Inflammatory macrophage (primary cell): ENCODE measurements at places on chromosomes 16 and 17.

DNA sequence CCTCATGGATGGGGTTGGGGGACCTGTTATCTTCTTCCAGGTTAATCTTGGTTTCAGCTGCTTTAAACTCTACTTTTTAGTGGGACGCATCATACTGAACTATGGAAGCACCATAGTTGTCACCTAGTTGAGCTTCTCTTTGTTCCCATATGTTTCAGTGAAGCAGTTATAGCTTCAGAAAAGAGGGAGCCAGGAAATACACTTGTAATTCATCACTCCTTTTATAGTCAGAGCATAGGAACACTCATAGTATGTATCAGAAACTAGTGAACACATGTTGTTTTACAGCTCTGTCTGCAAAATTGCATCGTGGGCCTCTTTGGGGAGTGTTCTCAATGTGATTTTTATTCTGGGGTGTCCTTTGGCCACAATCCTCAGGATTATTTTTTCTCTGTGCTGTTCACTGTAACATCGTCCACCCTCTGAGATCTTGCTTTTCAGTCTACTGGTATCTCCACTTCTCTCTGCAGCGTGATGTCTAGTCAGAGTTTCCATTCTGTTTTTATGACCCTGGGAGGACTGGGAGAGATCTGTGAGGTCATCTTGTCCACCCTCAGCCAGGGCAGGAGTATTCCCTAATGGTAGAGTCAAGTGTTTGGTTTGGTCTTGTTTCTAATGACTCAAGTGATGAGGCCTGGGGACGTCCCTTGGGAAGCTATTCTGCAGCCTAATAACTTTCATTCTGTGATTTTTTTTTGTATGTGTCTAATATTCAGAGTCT, 585.4 kb downstream of the WWOX start:
- no peak for DNase-seq

DNA sequence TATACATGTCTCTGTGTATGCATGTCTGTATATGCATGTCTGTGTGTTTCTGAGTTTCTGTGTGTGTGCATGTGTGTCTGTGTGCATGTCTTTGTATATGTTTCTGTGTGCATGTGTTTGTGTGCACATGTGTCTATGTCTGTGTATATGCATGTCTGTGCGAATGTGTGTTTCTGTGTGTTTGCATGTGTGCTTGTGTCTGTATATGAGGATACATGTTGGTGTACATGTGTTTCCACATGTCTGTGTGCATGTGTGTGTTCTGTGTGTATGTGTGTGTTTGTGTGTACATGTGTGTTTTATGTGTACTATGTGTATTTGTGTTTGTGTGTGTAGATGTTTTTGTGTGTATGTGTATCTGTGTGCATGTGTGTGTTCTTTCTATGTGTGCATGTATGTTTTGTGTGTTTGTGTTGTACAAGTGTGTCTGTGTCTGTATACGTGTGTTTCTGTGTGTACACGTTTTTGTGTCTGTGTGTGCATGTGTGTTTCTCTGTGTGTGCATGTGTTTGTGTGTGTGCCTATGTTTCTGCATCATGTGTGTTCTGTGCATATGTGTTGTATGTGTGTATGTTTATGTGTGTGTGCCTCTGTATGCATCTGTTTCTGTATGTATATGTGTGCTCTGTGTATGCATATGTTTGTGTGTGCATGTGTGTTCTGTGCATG, 8.9 kb upstream of the RAB37 start:
- no peak for DNase-seq

- peak; percentile 3 for DNase-seq
Observed at GRCh38 chr16:68539711-68540239, 684 bp downstream of the ZFP90 start.

DNA sequence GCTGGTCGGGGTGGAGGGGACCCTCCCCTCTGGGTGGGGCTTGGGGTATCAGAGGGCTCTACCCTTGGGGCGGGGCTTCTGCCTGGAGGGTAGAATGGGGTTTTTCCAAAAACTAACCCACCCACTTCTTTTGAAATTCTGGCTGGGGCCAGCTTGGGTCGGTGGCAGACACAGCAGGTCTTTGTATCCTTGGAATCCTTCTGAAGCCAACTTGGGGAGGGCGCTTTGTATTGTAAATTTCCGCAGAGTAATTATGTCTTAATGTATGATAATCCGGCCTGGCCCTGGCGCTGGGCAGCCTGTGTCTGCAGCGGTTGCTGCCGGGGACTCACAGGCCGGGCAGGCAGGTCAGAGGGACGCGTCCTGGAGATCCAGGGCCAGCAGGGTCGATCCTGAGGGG, 33.9 kb upstream of the GSE1 start:
- no peak for DNase-seq

DNA sequence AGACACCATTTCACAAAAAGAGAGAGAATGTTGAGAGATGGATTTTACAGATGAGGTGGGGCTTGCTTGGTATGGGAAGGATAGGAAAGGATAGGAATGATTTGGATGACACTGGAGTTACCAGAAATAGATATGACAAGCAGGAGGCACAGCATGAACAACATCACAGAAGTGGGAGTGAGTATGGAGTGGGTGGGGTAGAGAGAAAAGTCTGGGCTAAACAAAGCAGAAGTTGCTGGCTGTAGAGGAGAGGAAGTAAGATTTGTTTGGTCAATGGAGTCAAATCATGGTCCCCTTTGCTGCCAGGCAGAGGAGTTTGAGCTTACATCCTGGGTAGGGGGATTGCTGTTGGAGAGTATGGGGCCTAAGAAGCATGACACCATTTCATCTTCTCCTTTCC, 101.7 kb downstream of the VAT1L start:
- peak; percentile 69 for DNase-seq

DNA sequence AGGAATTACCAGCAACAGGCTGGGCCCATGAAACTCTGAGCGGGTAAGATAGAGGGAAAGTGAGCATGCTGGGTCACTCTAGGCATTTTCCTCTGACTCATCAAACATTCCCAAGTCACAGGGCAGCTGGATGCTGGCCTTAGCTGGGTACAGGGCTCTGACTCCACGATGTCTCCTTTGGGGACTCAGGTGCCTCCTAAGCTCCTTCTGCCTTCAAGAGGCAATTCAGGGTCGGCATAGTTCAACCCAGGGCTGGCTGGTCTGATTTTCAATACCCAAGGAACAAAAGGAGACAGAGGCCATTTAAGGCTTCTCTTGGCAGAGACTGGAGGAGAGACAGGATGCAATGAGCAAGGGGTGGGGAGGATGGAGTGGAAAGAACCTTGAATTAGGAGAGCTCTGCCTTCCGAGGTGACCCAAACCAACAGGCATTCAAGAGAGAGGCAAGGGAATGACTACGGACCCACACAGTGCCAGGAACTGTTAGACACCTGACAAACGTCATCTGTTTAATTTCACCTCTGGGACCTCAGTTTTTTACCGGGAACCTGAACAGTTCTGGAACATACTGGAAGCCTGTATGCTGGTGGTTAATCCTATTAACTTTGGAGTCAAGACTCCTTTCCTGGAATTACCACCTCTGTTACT, 910 bp downstream of the WBP2 start:
- DNase-seq: no peak

GRCh38 chr16:83200005-83200779, 573.4 kb downstream of the CDH13 start:
- no peak for DNase-seq

GRCh38 chr16:81165411-81166097, 69.4 kb upstream of the GCSH start:
- DNase-seq: no peak

- no peak for DNase-seq
Observed at GRCh38 chr17:64343071-64343774, 47.4 kb downstream of the PECAM1 start.

DNA sequence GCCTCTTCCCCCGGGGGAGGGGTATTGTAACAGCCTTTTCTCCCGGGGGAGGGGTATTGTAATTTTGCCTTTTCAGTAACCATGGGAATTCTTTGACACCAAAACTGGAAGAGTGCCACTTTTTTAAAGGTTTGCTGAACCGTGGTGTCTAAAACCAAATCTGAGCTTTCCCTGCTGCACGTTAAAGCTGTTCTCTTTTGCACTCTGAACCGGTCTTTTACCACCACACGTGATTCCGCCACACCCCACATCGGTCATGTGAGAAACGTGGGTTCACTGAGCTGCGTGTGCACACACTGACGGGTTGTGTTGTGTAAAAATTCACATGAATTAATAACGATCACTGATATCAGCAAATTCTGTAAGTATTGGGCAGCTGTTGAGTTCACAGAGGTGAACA, 9.2 kb upstream of the ACSF3 start:
- no peak for DNase-seq

GRCh38 chr16:24117680-24118079, 138.5 kb upstream of the CACNG3 start:
- no peak for DNase-seq

DNA sequence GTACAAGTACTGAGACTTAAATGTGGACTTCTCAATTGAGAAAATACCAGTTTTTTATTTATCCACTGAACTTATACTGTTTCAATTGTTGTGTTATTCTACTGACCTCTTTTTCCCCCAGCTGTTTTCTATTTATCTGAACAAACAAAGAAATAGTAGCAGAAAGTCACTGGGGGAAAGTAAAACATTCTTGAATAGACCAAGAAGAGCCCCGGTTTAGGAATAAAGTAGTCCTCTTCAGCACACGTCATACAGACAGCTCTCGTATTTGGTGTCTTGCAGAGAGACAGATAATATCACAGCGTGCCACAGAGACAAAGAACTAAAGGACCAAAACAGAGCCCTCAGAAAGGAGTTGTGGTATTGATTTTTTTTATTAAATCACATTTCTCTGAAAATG, 1159.1 kb upstream of the CDH8 start:
- no peak for DNase-seq

- no peak for DNase-seq
Observed at GRCh38 chr17:10733666-10734065, 3.8 kb upstream of the TMEM220 start.

- no peak for DNase-seq
Observed at GRCh38 chr16:87652799-87653198, 50.5 kb downstream of the JPH3 start.

GRCh38 chr16:48822431-48822830, 212.5 kb upstream of the N4BP1 start:
- no peak for DNase-seq

- DNase-seq: no peak
Observed at GRCh38 chr17:30241051-30241450, 5.6 kb upstream of the SLC6A4 start.

- DNase-seq: no peak
Observed at GRCh38 chr16:68403177-68403576, 45.1 kb downstream of the SMPD3 start.

DNA sequence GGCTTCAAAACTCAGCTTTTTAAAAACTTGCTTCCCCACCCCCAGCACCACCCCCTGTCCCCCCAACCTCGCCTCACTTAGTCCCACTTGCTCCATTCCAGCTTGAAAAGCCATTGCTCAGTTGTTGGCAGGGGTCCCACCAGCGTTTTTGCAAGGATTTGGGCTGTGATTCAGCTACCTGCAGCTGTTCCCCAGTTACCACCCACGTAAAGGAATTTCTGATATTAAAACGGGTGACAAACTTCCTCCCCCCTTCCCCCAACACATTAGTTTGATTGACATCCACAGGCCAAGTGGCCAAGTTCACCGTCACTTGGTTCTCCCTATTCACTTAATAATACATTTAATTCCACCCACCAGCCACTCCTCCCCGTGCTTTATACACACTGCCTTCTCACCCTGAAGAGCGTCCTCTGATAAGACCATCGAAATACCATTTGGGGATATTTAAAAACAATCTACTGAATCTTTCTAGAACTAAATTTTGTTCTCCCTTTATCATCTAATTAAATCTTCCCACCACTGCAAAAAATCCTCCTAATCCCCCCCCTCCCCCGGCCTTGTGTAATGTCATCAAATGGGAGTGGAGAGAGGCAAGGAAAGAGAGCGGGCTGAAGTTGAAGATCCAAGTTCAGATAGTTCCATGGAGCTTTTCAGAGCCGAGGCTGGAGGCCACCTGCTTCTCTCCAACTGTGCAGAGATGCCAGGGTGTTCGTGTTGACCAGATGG, 55.1 kb downstream of the SOX9 start:
- no peak for DNase-seq

DNA sequence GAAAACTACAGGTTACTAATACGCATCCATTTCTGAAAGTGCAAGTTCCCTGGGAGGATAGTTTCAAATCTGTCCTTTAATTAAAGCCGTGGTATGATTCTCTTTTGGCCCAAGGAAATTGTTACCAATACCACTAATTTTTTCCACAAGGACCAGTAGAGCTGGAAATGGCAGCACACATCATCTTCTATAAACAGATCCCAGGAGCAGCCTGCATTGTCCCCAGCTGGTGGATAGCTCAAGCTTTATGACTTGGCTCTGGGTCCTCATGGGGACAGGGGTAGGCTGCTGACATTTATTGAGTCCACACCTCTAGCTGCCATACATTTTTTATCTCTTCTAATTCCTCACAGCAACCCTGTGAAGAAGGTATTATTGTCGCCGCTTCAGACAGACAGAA, 35.8 kb upstream of the BHLHA9 start:
- no peak for DNase-seq
